Breast epithelium (tissue), 4 donors: ENCODE measurements at places on chromosomes 3 and 15. TPM values are rescaled to one million over a fixed set of nuclear protein-coding genes. Genes with fewer than 3 reads are reported as not detected.
A peak's percentile ranks its signal among the peaks of the same experiment; 100 is the strongest.

Gene JAGN1
- total RNA-seq: 34.1 TPM

- no peaks in the 10 kb centered on the region for H3K4me1 ChIP-seq
- H3K27me3 ChIP-seq: no peaks in the 10 kb centered on the region
- H3K27ac ChIP-seq: no peak overlapping the region
- H3K36me3 ChIP-seq: no peaks in the 10 kb centered on the region
- no peak overlapping the region for H3K4me3 ChIP-seq
Measured at GRCh38 chr3:4845882-4846281, 133.4 kb upstream of the BHLHE40 start.

Gene SLC6A11
- total RNA-seq: not detected

GRCh38 chr3:14989943-14990779 is 42.8 kb downstream of the NR2C2 start:
- no peak overlapping the region for H3K4me3 ChIP-seq
- DNase-seq: no peak
- H3K36me3 ChIP-seq: no peaks in the 10 kb centered on the region
- H3K27ac ChIP-seq: peak overlapping the region; percentile 16
- H3K4me1 ChIP-seq: no peaks in the 10 kb centered on the region

Gene HRH1
- 3.8 TPM for total RNA-seq

GRCh38 chr3:122357828-122358702 is 25.0 kb downstream of the MIX23 start:
- no peaks in the 10 kb centered on the region for H3K27me3 ChIP-seq
- H3K36me3 ChIP-seq: no peaks in the 10 kb centered on the region
- H3K27ac ChIP-seq: no peak overlapping the region
- no peak overlapping the region for H3K4me3 ChIP-seq
- no peaks in the 10 kb centered on the region for H3K4me1 ChIP-seq
- DNase-seq: no peak

DNA sequence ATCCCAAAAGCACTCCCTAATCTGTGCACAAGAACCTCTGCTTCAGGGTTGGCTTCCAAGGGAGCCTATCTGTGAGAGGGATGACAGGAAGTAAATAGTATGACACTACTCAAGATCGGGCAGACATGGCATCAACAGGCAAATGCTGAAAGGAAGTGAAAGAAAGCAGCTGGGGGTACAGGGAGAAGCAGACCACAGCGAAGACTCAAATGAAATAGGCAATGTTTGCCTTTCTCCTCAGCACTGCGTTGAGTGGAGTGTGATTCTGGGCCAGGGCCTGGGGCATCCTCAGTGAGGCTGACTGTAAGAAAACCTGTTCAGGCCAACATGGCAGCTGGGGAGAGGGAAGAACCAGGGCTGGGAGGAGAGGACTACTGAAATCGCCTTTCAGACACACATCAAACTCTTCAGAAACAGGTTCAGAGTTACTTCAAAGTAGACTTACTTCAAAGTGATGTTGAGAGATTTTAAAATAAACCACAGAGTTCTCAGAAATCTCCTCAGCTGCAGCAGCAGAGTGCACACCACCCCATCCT is 96.6 kb downstream of the SLC9A9 start:
- H3K36me3 ChIP-seq: no peaks in the 10 kb centered on the region
- H3K27me3 ChIP-seq: no peaks in the 10 kb centered on the region
- H3K4me3 ChIP-seq: no peak overlapping the region
- no peak for DNase-seq
- H3K4me1 ChIP-seq: no peaks in the 10 kb centered on the region

DNA sequence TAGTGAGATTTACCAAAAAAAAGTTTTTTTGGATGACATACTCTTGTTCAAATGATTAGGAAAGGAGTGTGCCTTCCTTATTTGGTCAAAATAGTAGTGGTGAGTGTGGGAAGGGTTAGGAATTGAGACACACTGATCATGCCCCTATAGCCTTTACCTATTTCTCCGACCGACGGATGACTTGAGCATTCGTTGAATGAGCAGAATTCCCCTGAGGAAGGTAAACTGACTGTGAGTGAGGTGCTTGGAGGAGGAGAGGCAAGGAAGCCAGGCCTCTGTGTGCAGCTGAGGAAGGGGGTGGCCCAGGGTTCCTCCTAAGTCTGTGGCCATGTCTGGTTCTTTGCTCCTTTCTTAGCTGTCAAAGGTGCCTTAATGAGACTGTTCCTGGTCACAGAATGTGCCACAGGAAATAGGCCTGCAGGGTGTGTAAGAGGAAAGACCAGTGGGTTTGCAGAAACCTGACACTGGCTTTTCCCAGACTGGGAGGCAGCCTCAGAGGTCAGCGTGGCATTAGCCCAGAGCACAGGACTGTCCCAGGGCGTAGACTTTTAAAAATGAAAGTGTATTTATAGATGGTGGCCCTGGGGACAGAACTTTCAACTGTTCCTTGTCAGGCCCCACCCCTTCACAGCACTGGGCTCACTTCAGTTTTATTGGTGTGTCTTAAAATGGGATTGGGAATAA is 307.7 kb upstream of the C2CD4B start:
- H3K27ac ChIP-seq: peak overlapping the region; percentile 54
- peak; percentile 27 for DNase-seq
- H3K27me3 ChIP-seq: no peaks in the 10 kb centered on the region
- no peak overlapping the region for H3K4me3 ChIP-seq
- no peaks in the 10 kb centered on the region for H3K4me1 ChIP-seq

Gene DAZL
- total RNA-seq: not detected

GRCh38 chr15:70575231-70576226 is 187.8 kb downstream of the UACA start:
- no peaks in the 10 kb centered on the region for H3K27me3 ChIP-seq
- no peak for DNase-seq
- no peaks in the 10 kb centered on the region for H3K4me1 ChIP-seq
- H3K27ac ChIP-seq: no peak overlapping the region

DNA sequence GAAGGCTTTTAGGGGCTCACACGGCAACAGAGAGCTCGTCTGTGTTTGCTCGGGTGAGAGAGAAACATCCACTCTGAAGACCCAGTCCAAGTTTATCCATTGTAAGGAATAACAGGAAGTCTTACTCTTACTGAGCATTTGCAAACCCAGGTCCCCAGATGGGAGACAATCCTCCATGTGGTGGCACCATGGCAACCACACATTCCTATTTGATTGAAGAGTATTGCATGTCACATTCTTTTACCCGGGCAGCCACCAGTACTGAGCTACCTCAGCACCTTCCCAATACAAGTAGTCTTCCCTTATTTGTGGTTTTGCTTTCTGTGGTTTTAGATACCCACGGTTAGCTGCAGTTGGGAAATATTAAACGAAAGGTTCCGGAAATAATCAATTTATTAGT is 302.9 kb upstream of the RASGRP1 start:
- H3K27ac ChIP-seq: no peak overlapping the region
- H3K27me3 ChIP-seq: no peaks in the 10 kb centered on the region
- H3K36me3 ChIP-seq: no peaks in the 10 kb centered on the region

DNA sequence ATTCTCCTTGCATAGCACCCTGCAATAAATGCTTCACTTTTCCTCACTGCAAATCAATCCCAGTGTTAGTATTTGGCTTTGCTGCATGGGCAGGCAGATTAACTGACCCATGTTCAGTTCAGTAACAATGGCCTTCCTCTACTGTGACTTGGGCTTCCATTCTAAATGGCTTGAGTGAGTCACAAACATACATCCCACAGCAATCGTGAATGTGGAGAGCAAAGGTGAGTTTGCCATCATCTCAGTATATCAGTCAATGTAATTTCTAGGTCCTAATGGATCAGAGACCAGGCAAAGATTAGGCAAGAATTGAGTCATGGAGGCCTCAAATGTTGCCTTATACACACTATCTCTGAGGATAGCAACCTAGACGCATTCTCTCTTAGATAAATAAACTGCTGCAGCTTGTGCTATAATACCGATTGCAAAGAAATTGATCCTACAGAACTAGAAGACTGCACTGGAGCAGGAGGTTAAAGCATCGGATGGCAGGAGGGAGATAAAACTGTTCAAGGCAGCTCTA is 8.3 kb upstream of the ATP8B4 start:
- H3K36me3 ChIP-seq: no peaks in the 10 kb centered on the region
- no peak for DNase-seq
- H3K27me3 ChIP-seq: no peaks in the 10 kb centered on the region
